ENCODE measurements at places on chromosomes 6 and 20.

GRCh38 chr6:56775498-56776166 is 132.9 kb upstream of the DST start:
- DNase-seq = no peak

DNA sequence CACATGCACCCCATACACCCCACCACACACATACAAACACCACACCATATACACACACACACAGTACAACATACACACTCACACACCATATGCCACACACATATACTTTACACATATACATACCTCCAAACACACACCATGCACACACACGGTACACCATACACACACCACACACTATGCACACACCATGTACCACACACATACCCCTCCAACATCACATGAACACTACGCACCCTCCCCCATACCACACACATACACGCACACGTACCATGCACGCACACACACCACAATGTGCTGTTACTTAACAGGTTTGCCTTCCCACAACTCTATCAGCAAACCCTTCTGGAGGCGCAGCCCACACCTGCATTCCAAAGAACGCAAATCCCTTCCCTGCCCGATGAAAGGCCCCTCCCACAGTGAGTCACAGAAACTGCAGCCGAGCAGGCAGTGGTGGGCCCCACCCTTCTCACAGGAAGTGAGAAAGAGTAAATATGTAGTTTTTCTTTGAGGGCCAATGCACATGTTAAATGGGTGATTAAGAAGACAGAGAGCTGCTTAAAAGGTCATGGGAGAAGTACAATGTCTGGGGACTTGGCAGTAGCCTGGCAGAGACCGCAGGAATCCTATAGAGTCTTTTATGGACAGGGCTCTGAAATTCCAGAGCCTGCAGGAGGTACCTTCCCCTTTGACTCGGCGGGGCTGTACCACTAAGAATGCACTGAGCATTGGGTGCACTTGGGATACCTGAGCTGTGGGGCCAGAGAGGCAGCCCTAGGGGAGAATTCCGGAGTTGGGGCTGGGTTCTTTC is 34.1 kb upstream of the EZR start:
- no peak for DNase-seq

- DNase-seq = no peak
These were observed 89.2 kb downstream of the ARID1B start for GRCh38 chr6:156866220-156867015.

- DNase-seq = no peak
These were observed 28.9 kb downstream of the CDH26 start for GRCh38 chr20:59987135-59987534.

- DNase-seq = peak; percentile 30
These were observed 541.5 kb downstream of the CD83 start for GRCh38 chr6:14658886-14659561.

GRCh38 chr6:49535795-49536194 is 14.7 kb upstream of the C6orf141 start:
- no peak for DNase-seq

DNA sequence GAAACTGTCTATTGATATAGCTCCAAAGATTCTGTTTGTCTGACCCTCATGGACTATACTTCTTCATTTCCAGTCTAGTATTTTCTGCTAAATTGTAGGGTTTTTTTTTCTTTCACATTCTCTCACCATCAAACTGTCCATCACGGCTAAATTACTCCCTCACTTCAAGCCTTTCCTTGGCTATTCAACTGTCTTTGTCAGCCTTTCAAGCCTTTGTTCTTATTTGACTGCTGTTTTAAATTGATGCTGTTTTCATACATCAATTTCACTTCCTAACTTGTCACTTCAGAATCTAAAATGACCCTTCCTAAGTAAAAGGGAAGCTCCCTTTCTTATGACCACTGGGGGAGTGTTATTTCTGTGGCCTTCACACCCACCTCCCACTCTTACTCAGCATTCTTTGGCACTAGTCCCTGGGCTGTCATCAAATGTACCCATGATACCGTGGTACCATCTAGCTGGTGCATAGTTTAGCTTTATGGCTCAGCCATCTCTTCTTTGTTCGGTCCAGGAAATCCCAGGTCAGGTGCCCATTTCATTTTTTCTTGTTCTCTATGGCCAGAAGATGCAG is 8.6 kb downstream of the GJA1 start:
- DNase-seq = no peak

- no peak for DNase-seq
These were observed 369.2 kb upstream of the CNR1 start for GRCh38 chr6:88535306-88535705.

- no peak for DNase-seq
These were observed 65.8 kb downstream of the TBC1D7 start for GRCh38 chr6:13262302-13263230.

DNA sequence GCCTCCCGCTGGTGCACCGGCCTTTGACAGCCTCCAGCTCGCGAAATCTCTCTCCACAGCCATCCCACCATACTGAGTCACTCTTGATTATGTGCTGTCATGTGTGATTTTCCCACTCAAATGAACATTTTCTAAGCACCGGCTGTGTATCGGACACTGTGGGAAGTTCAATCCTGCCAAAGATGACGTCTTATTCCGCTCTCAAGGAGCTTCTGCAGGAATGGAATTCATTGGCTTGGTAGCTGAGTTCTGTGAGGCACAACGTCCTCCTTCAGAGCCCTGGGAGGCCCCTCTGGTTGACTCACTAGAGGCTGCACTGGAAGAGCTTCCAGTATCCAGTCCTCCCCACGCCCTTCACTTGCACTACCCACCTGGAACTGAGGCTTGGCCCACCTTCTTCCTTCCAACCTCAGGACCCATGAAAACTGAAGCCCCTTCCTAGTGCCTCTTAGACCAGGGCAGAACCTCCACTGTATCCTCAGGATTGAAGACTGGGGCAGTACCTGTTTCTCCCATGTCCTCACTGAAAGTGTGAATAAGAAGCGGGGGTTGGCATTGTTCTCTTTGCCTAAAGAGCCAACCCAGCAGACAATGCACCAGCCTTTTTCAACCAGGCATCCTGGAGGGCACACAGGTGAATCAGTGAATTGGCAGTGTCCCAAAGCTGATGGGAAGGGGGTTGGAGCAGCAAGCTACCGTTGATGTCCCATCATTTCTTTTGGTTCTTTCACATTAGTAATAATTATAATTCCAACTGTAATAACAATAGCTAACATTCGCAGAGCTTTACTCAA is 1.7 kb downstream of the UNC5CL start:
- no peak for DNase-seq

GRCh38 chr6:25939593-25939992 is 9.1 kb upstream of the SLC17A2 start:
- DNase-seq = no peak

DNA sequence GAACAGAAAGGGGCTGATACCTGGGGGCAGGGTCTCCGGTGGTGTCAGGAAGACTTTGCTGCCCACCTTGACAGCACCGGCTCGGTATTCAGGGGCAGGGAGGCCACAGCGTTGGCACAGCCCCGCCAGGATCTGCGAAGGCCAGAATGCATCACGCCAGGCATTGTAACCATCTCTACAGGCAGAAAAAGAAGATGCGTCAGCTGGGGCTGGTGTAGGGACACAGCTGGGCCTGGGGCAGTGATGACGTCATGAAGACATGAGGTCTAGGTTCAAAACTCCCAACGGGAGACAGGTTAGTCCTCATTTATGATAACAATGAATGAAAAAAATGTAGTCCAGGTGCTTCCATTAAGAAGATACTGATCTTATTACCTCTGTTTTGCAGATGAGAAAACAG is 22.0 kb downstream of the ERGIC3 start:
- DNase-seq = no peak

DNA sequence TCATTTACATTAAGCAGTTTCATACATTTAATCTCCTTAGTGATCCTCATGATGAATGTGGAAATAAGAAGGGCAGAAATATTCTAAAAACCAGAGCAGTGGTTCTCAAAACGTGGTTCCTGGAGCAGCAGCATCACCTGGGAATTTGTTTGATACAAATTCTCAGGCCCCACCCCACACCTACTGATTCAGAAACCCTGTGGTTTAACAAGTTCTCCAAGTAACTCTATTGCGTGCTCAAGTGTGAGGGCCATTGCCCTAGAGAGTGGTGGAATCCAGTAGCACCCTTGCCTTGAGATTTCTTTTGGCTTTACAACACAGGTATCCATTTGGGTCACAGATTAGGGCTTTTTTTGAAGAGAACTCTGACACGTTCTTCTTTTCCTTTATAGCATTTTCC is 354.6 kb upstream of the FLRT3 start:
- DNase-seq = no peak

DNA sequence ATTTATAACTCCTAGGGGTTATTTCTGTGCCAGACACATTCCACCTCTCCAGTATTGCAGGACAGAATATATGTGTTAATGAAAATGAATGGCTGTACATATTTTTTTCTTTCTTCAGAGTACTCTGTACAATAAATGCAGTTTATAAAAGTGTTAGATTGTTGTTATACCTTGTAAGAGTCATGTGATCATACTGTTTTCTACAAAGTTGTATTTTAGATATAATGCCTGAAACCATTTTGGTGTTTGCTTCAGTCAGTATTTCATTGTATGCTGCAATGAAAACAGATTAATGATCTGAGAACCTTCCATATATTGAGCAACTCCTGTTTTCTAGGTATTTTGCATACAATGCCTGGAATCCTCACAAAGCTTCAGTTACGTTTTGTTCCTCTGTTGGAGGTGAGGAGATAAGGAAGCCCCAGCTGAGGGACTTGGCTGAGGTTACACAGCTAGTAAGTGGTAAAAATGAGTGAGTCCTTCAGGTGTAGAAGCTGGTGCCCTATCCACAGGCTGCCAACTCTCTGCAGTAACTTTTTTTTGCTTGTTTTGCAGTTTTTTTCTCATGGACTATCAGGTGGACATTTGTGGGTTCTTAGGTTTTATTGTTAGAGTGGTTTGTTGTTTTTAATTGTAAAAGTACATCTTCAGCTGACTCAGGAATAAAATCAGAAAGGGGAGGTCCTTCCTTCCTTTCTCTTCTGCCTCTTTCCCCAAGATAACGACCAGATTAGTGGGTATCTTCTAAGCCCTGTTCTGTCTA is 11.6 kb downstream of the PDCD2 start:
- DNase-seq = no peak

- no peak for DNase-seq
These were observed 24.2 kb upstream of the SGK1 start for GRCh38 chr6:134341999-134342567.

- no peak for DNase-seq
These were observed 189.5 kb upstream of the FLRT3 start for GRCh38 chr20:14526891-14527290.

DNA sequence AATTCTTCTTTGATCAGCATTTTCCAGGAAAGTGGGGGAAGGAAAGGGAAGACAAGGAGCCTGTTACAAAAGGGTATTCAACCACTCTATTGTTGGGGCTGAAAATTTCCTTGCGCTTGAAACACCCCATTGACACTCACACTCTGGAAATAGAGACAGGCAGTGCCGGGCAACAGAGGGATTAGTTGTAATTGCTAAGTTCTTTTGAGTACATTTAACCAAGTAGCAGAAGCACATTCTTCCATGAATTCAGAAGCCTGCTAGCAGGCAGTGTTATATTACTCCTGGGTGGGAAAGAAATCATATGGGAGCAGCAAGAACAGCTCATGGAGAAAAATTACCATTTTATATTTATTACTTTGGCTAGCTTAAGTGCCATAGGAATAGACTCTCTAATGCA is 745.5 kb downstream of the C6orf118 start:
- no peak for DNase-seq

DNA sequence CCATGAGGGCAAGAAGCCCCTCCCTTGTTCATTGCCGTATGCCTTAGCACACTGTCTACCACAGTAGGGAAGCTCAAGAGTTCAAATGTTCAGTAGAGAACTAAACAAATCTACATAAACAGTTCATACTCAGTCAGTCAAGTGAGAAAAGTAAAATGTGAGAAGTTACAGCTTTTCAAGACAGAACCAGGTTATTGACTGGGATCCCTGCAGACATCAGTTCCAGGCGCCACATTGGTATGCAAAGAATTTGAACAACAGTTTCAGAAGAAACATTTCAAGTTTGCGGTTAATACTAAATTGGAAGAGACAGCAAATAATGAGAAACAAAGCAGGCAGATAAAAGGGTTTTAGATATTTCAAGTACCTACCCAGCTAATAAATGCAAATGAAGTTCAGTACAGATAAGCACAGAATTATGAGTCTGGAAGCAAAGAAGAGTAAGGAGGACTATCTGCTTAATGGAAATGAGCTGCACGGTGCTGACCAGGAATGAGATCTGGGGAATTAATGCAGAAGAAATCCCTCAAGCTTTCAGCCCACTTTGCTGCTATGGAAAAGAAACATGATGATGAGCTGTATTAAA is 246.2 kb downstream of the HACE1 start:
- DNase-seq = no peak

All from BE2C (cell line).